ENCODE measurements at places on chromosomes 2 and 18.

DNA sequence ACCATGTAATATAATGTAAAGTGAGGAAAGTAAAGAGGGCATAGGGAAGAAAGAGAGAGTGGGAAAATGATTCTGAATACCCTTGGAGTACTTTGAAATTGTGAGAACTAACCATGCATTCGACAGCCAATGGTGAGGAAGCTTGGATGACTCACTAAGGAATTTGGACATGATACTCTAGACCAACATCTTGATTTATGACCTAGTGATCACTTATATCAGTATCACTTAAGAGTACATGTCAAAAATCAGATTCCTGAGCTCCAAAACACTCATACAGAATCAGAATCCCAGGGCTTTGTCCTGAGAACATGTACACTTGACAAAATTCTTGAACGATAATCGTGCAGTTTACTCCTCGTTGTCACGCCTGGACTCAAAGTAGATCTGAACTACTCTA, 1899.8 kb upstream of the PIK3C3 start:
- no peak for DNase-seq

GRCh38 chr2:171293661-171294060, 133.0 kb upstream of the TLK1 start:
- DNase-seq, result no peak

GRCh38 chr2:47456851-47457250, 53.9 kb downstream of the MSH2 start:
- no peak for DNase-seq

DNA sequence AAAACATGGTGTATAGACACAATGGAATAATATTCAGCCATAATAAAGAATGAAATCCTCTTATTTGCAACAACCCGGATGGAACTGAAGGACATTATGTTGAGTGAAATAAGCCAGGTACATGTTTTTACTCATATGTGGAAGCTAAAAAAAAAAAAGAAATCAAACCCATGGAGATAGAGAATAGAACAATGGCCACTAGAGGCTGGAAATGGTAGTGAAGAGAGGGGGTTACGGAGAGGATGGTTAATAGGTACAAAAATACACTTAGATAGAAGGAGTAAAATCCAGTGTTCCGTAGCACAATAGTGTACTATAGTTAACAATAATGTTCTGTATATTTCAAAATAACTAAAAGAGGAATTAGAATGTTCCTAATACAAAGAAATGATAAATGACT, 12.8 kb upstream of the KIAA2012 start:
- DNase-seq, result no peak

DNA sequence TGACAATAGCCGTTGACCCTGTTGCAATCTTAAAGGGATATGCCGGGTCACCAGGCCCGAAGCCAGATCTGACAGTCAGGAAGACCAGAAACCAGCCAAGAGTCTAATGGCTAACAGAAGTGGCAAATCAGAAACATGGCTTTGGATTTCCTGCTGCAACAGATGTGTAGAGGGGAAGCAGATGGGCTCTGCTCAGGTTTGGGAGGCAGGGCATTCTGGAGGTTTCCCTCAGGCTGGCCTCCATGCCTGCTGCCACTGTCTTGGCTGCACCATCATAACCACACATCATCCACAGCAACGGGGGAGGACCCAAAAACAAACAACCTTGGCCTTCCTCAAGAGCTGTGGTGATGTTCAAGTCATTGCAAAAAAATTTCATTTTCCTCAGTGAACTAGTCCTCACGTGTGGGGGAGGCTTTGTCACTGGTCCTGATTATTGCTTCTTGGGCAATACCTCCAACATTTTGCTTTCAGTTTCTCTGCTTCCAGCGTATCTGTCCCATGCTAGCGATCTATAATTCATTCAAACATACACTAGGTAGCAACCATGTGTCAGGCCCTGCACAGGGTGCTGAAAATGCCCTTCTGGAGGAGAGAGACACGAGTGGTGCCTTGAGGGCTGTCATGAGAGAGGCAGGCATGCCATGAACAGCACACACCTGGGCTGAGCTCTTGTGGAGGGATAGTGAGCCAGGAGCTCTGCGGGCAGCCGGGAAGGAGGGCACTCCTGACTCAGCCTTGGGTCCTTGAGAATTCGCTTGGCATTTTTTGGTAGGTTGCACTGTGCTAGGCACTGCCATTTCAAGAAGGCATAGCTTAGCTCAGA, 48.2 kb upstream of the LGALSL start:
- no peak for DNase-seq

- DNase-seq, result no peak
Observed at GRCh38 chr18:25075783-25076182, 276.2 kb downstream of the ZNF521 start.

GRCh38 chr18:64986906-64987495, 763.8 kb upstream of the CDH7 start:
- DNase-seq, result no peak

DNA sequence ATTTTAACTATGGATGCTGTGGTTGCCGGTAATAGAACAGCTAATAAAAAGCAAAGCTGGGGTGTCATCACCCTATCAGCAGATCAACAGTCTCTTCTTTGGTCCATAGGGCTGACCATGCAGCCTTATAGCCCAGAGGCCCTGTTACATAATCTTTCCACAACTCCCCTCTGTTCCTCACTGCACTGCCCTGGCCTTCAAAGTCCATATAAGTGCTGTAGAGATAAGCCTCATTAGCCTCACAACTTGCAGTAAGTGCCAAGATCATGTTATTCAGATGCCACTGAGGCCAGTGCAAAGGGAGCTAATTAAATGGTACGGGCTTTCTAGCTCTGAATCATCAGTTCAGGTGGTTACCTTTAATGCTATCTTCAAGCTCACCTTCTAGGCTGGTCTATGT, 89.7 kb upstream of the CXCR4 start:
- DNase-seq, result no peak

DNA sequence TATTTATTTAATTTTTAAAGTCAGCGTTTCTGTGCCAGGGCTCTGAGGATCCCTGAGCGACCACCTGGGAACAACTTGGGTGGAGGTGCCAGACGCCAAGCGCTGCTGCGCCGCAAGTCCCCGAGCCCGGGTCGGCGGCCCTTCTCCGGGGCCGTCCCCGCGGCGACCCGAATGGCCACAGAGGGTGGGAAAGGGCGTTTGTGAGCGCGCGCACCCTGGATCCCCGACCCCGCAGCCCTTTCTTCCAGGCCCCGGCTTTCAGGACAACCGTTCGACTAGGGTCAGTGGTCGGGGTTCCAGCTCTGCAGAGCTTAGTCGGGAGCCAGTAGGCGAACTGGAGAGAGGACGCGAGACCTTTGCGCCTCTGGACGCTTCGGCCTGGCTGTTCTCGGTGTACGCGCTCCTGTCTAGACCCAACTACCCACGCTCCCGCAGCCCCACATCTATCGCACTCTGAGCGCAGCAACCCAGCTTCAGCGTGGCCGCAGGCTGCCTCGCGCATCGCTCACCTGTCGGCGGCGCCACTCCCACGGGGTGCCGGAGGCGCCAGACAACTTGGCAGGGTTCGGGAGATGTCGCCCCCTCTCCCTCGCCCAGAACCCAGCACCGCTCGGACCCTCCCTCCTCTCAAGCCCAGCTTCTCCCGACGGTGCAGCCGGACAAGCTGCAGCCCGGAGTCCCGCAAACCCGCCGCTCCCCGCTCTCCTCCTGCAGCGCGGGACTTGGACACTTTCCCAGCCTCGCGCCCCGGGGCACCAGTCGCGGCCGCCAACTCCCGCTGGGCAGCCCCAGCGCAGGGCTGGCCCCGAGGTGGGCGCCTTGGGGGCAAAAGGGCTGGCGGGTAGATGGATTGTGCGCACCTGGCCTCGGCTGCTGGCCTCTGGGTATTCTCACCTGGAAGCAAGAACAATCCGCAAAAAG, 758 bp downstream of the LYPD1 start:
- no peak for DNase-seq

DNA sequence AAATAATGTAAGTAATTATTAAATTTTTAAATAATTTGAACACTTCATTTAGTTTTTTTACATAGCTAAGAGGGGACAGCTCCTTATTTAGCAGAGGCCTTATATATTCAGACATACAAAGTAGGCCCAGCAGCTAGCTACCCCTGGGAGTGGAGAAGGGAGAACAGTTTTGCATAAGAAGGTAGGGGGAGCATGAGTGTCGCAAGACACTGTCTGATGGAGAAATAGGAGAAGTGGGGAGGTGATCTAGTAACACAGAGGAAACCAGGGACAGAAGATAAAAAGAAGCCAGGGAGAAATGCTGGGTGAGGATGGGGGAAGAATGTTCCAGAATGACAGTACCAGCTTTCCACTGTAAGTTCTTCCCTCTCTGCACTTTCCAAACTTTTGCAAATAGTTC, 16.0 kb upstream of the RGPD4 start:
- DNase-seq, result no peak

DNA sequence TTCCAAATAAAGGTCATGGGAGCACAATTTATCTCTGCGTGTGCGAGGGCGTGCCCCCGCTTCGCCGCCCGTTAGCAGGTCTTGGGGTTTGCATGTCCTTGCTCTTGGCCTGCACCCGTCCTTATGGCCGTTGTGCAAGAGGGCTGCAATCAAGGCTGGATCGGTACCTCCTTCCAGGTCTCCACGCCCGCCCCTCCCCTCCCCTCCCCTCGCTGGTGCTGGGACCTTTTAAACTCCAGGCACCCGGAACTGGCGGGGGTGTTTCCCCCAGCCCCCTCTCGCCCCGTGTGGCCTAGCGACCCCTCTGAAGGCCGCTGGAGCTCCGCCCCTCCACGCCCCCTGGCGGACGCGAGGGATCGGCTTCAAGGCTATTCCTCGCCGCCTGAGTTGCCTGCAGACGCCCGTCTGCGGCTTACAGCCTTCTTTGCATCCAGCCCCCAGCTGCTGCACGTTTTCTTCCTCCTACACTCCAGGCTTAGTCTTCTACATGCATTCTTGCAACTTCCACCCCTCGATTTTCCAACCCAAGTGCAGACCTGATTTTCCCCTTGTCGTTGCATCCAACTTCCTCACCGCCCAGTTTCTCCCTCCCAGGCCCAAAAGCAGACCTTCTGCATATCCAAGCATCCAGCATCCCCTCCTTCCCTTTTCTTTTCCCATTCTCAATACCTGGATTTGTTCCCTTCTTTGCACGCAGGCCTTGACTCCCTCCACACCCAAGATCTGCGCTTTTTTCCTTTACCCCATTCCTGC, 577 bp downstream of the IDH1 start:
- peak; percentile 41 for DNase-seq

DNA sequence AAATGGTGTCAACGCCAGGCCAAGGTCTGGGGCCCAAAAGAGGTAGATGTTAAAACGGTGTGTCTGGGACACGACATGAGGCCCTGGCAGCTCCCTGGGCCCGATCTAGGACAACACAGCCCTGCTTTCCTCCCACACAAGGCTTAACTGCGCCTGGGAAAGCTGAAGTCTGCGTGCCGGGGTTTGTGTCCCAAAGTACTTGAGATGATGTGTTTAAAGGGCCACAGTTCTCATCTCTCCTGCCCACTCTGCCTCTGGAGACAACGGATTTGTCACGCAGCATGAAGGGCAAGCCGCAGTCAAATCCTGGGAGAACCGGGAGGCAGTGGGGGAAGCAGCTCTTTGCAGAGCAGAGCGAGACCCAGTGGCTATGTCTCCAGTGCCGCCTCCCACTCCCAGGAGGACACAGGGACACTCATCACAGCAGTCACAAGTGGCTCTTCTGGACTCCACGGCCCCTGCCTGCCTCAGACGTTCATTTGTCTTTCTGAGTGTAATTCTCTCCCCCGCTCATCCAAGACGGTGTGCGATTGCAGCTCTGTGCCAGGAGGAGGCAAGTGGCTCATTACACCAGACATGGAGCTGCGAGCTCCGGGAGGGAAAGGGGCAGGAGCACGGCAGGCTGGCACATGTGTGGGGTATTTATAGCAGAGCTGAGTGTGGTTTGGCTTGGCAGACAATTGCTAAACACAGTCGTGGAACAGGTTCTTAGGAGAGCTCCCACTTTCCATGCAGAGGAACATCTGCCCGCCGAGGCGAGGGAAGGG, 57.7 kb upstream of the SEMA4C start:
- no peak for DNase-seq

DNA sequence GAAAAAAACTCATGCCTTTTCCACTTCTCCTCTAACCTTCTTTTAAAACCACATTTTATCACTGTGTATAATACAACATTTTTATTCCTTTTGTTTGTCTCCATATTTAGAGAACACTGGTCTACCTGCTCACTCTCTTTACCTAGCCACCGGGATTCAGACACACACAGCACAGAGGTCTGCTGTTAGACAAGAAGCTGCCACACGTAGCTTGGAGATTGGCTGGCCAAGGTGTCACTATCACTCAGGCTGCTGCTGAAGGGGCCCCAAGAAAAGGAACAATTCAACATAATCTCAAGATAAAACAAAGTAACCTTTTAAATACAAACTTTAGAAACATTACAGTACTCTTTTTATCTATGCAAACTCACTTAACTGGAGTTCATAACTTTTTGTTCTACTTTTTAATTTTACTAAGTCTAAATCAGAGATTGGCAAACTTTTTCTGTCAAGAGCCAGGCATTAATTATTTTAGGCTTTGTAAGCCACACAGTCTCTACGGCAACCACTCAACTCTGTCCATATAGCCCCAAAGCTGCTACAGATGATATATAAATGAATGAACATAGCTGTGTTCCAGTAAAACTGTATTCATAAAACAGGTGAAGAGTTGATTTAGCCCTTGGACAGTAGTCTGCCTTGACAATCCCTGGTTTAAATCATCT, 25.8 kb downstream of the FEZ2 start:
- no peak for DNase-seq

- peak; percentile 95 for DNase-seq
Observed at GRCh38 chr2:68385220-68385906, 20.3 kb downstream of the PLEK start.

GRCh38 chr2:103139628-103140268, 377.9 kb downstream of the TMEM182 start:
- DNase-seq, result no peak

DNA sequence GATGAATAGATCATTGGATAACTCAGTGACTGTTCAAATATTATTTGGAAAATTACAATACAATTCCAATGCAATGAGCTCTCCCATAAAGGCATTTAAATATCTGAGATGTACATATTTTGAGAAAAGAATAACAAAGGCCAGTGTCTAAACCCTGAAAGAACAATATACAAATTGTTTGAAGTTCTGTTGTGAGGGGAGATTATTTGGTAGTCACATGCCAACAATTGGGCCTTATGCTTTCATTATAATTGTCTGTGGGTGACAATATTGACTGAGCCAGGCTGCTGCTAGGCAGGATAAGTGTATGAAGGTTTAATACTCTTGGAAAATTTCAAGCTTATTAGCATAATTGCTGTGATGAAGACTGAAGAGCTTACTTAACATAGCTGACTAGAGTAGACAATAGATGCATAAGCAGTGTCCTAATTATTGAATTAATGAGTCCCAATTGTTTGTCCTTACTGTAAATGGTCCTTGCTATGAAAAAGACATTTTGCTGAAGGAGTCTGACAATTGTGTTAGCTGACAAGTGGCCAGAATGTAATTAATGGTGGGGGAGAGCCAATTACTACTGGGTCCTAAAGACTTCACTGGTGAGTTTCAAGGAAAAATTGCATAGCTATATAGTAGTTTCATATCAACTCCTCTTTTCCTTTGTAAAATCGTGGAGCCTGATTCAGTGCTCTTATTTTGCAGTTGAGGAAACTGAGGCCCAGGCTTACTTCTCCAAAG, 5.0 kb upstream of the SMAD2 start:
- no peak for DNase-seq

Data from GM12878 (cell line).